ENCODE measurements at places on chromosomes 1 and 21.

GRCh38 chr1:198749279-198749678, 110.4 kb downstream of the PTPRC start:
- DNase-seq = no peak

- no peak for DNase-seq
These were observed 11.9 kb downstream of the WRAP73 start for GRCh38 chr1:3638027-3638426.

GRCh38 chr1:98468111-98468717, 193.3 kb upstream of the SNX7 start:
- DNase-seq = peak; percentile 31

- DNase-seq = no peak
These were observed 1024.8 kb downstream of the PLA2G4A start for GRCh38 chr1:187853505-187853904.

- no peak for DNase-seq
These were observed 89.9 kb upstream of the SSX2IP start for GRCh38 chr1:84780000-84780716.

DNA sequence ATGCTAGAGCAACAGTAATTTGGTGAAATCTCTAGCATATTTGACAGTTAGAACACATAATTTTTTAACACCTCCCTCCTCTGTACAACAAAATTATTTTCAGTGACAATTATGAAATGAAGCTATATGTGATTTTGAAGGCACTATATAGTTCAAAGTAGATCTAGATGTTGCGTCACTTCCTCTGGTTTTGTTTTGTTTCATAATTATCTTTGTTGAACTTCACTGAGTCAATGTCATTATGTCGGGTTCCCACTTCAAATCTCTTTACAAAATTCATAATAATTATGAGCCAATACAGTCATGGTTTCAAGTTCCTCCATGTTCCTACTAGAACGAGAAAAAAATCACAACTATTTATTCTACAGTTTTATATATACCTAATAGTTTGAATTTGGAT, 254.8 kb upstream of the PLXNA2 start:
- DNase-seq = no peak

DNA sequence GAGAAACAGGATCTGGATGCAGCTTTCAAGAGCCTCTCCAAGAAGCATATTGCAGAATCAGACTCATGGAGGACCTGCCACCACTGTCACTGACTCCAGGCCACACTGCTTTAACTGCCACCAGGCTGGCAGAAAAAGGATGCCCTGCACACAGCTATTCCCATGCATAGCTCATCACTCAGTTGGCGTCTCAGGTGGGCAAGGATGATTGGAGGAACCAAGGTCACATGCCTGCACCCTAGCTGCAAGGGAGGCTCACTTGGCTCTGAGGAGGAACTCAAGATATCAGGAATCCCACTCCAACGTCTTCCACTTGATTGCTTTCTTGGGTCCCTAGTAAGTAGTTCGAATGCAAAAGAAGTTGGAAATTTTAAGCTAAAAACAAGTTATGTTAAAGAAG, 19.6 kb upstream of the SPOCD1 start:
- DNase-seq = no peak

GRCh38 chr21:34999397-34999941, 49.6 kb downstream of the RUNX1 start:
- no peak for DNase-seq

DNA sequence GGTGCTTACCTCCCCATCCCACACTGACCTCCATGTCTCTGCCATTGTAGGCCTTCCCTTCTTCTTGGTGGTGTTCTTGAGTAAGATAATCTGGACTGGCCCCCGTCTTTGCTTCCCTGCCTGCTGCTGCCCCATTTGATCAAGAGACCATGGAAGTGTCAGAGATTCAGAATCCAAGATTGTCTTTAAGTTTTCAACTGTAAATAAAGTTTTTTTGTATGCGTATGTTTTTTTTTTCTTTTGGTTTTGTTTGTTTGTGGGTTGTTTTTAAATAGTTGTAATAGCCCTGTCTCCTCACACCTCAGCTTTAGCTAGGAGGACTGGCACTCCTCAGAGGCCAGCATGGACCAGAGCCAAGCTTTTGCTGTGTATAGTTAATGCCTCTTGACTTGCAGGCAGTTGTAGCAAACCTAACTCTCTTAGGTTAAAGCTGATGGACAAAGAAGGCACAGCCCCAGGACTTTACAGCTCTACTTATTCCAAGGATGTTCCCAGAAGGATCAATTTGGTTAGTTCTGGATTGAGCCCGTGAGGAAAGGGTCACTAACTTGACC, 5.6 kb upstream of the YBX1 start:
- DNase-seq = no peak

All from AG09309 (cell line).